ENCODE measurements at places on chromosomes 4 and X.

DNA sequence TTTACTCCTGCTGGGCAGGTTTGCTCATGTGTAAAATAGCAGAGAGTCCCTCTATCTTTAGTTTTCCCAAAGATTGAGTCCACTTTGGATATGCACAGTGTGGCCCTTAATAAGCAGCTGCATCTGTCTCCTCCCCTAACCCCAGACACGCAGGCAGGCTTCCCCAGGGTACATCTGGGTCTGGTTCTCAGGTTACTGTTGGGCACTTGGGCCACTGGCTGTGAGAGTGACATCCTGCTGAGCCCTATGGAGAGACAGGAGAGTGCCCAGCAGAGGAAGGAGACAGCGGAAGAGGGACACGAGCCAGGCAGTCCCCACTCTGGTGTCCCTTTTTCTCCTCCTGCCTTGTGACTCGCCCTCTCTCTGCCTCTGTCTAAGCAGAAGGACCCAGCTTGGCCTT, 16.0 kb downstream of the XK start:
- no peak for DNase-seq

DNA sequence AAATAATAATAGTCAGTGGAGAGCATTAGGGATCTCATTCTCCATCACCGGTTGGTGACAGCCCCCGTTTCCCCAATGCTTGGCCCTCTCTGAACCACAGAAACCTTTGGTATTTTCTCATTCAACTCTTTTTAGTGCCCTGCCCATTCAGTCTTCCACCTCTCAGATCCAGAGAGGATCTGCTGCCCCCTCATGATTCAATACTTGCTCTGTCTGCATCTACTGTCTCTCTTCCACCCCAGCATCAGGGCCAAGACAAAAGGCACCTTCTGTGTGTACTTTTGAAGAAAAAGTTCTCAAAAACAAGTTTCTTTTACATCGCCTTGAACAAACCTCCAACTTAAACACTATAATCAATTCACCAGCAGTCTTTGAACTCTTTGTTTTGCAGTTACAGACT, 19.3 kb downstream of the CLTRN start:
- no peak for DNase-seq

GRCh38 chr4:51932261-51932660, 87.9 kb downstream of the LRRC66 start:
- DNase-seq = no peak

DNA sequence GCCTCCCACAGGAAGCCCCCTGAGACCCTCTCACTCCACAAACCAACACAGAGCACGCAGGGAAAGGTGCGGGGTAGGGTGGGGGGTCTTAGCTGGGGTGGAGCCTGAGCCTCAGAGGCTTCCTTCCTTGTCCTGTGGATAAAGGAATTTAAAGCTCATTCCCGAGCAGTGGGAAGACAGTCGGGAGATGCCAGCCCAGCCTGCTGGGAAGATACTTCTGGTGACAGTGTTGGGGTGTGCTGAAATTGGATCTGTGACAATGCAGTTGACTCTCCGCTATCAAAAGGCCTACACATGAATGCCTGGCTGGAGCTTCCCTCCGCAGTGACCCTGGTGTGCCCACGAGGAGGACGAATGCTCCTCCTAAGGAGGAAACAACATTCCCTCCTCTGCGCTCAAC, 45.5 kb downstream of the JAKMIP1 start:
- DNase-seq = no peak

GRCh38 chr4:140061194-140061593, 92.8 kb downstream of the MAML3 start:
- no peak for DNase-seq

DNA sequence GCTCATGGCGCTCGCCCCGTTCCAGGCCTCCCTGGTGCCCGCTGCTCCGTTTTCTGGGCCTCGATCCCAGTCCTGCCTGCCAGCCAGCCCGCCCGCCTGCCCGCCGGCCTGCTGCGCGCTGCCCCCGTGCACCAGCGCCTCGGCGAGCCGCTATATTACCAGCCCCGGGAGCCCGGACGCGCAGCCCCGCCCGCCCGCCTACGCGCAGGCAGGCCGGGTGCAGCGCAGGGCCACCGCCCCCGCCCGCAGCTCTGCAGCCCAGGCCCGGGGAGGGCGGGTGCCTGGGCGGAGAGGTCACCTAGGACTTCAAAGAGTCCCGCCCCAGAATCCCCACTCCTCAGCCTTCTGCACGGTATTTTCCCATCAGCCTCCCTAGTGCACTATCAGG, at the start of gene MAOB:
Gene MAOB (minus strand): TSS at position 157 of the 388 bp plus-strand sequence. CDS start 151 bp downstream, at position 6.
- DNase-seq = no peak

DNA sequence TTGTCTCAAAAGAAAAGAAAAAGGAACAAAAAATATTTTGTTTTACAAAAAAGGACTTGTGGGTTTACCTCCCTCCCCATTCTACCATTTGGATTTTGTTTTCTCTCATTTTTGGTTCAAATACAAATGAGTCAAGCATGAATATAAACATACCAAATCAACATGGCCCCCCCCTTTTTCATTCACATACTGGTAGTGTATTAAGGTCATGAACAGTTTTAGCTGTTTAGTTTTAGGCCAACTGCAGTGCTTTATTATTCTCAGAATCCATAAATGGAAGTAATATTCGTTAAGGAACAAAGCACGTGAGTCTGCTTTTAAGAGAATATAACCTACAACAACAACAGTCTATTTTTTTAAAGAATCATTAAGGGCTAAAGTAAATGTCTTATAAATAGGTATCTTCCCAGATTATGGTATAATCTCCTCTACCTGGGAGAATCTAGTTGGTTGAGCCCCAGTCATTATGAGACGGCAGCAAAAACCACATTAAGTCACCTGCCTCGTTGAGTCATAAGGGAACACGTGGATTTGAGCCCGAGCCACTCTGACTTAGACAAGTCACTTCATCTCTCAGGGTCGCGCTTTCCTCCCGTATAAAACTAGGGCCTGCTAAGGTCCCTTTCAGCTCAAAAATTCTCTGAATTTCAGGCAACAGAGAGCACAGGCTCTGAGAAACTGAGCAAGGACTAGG, 26.7 kb downstream of the BCLAF3 start:
- peak; percentile 16 for DNase-seq

- peak; percentile 29 for DNase-seq
Measured at GRCh38 chrX:72245461-72246089, 6.7 kb upstream of the ERCC6L start.

DNA sequence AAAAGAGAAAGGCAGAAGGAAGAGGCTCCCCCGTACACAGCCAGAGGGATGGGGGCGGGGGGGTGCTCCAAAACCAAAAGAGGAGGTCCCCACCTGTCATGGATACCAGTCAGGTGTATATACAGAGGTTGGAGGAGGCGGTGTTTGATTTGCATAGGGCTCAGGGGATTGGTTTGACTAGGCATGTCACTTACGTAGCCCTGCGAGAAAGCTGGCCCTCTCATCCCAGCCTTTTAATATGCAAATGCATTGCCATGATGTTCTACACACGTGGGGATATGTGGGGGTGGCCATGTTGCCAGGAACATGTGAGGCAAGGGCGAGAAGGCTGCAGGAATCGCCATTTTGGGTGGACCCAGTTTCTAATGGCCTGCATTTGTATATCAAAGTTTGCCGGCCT, 38.6 kb downstream of the TMEM150C start:
- no peak for DNase-seq
